ENCODE measurements at places on chromosomes 16 and 17.

- DNase-seq: no peak
These were observed 52.7 kb downstream of the CCDC42 start for GRCh38 chr17:8691931-8692330.

- no peak for DNase-seq
These were observed 27.5 kb upstream of the HELZ start for GRCh38 chr17:67272312-67273047.

GRCh38 chr17:77833769-77834168 is 124.7 kb upstream of the TNRC6C start:
- no peak for DNase-seq

DNA sequence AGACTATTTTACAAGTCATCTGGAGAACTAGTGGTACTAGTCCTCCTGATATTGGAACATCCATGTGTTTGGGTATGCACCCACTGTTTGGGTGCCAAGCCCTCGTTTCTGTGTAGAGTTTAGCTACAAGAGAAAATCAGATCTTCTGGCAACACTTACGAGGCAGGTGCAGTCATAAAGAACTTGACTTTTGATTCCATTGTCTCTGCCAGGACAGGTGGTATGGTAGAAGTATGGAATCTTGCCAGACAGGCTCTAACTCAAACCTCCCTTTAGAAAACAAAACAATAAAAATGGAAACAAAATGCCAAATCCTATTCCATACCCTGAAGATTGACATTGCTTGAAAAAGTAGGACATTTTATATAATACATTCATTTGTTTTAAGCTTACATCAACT is 16.0 kb downstream of the RNF43 start:
- DNase-seq: no peak

GRCh38 chr17:34275881-34276280 is 5.9 kb downstream of the CCL7 start:
- no peak for DNase-seq

- DNase-seq: no peak
These were observed 70.5 kb upstream of the GNG13 start for GRCh38 chr16:870856-871561.

DNA sequence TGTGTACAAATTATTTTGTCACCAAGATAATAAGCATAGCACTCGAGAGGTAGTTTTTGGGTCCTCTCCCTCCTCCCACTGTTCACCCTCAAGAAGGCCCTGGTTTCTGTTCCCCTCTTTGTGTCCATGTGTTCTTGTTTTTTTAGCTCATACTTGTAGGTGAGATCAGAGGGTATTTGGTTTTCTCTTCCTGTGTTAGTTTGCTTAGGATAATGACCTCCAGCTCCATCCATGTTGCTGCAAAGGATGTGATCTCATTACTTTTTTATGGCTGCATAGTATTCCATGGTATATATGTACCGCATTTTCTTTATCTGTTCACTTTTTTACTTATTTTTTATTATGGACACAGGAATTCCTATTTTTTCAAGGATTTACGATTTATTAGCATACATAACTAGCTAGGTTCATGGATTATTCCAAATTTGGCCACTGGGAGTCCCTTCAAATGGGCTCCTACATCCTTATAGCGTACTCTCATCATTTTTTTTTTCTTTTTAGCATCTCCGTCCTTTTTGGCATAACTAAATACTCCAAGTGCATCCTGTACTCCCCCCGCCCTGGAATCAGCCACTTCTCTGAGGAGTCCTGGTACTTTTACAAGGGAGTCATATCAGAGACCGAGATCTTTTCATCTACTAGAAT is 7.3 kb downstream of the TADA2A start:
- DNase-seq: no peak

- DNase-seq: no peak
These were observed 26.2 kb upstream of the PMFBP1 start for GRCh38 chr16:72198021-72198711.

- DNase-seq: no peak
These were observed 186.1 kb downstream of the MSI2 start for GRCh38 chr17:57442401-57442823.

- no peak for DNase-seq
These were observed 196.1 kb downstream of the GSG1L start for GRCh38 chr16:27867122-27868110.

GRCh38 chr17:17676752-17677151 is 4.5 kb upstream of the RAI1 start:
- DNase-seq: no peak

GRCh38 chr17:35315283-35315682 is 58.1 kb downstream of the SLFN11 start:
- DNase-seq: no peak

GRCh38 chr16:54236773-54237172 is 49.8 kb downstream of the IRX3 start:
- no peak for DNase-seq

DNA sequence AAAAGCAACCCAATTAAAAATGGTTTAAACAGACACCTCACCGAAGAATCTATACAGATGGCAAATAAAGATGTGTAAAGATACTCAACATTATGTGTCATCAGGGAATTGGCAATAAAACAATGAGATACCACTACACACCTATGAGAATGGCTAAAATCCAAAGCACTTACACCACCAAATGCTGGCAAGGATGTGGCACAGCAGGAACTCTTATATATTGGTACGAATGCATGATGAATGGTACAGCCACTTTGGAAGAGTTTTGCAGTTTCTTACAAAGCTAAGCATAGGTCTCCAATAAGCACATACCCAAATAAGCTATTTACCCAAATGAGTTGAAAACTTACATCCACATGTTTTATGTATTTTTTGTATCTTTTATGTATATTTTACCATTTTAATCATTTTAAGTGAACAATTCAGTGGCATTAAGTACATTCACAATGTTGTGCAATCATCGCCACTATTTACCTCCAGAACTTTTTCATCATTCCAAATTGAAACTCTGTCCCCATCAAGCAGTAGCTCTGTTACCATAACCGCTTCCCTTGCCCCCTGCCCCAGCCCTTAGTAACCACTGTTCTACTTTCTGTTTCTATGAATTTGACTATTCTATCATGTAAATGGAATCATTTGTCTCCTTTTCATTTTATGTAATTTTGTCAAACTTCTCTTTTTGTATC is 6.7 kb upstream of the ALDH3A2 start:
- DNase-seq: no peak

DNA sequence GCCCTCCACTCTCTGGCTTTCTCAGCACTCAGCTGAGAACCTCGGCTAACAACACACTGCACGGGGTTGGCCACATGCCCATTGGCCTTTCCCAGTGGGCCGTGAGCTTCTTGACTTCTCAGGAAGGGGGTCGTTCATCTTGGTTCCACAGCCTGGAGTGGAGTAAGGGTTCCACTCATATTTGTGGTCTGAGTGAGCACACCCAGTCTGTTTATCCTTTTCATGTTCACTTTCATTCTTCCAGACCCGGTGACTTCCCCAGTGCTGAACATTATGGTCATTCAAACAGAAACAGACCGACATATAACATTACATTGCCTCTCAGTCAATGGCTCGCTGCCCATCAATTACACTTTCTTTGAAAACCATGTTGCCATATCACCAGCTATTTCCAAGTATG is 8.2 kb downstream of the MILR1 start:
- DNase-seq: no peak

- no peak for DNase-seq
These were observed 9.6 kb upstream of the WIPF2 start for GRCh38 chr17:40209404-40210093.

DNA sequence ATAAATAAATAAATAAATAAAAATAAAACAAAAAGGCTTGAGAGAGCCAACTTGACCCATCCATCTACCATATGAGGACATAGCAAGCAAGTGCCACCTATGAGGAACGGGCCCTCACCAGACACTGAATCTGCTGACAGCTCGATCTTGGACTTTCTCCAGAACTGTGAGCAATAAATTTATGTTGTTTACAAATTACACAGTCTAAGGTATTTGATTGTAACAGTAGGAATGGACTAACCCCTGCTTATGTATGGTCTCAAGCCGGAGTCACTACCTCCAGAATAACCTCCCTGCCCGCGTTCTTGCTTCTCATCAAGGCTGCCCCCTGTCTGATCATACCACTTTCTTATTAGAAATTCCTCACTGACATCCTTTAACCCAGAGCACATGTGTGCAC is 9.9 kb downstream of the SLC5A11 start:
- no peak for DNase-seq
